Keratinocyte (primary cell): ENCODE measurements at places on chromosomes 4 and X.

DNA sequence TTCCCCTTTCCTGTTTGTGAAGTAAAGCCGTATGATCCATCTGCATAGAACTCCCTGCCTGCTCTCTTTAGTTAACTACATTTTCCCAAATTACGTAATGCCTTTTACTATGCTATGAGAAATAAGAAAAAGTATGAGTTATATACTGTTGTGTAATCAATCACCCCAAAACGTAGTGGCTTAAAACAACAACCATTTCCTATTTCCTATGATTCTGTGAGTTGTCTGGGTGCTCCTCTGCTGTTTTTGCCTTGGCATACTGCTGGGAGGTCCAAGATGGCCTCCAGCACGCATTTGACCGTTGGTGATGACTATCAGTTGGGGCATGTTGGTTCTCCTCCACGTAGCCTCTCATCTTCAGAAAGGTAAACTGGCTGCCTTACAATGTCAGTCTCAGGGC, 39.8 kb downstream of the BBS12 start:
- DNase-seq = no peak

- DNase-seq = no peak
Measured at GRCh38 chrX:119150163-119151050, 22.8 kb upstream of the KIAA1210 start.

DNA sequence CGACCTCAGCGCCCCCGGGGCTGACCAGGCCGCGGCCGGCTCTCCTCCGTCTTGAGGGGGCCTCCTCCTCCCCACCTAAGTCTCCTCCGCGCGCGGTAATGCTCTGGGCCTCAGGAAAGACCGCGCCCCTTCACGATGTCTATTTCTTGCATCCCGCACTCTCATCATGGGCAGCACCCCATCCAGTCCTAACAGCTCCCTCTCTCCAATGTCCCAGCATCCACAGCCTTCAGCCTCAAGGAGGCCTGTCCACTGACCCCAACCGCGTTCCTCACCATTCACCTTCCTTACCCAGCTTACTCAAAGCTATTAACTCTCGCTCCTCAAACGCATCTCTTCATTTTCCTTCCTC, 77.5 kb downstream of the MAGED4 start:
- DNase-seq = no peak

- peak; percentile 38 for DNase-seq
Measured at GRCh38 chr4:37762294-37762990, 64.0 kb upstream of the PGM2 start.

GRCh38 chrX:47815901-47816845, 20.5 kb upstream of the ZNF81 start:
- no peak for DNase-seq

- DNase-seq = no peak
Measured at GRCh38 chr4:3445829-3446545, 4.2 kb downstream of the HGFAC start.

DNA sequence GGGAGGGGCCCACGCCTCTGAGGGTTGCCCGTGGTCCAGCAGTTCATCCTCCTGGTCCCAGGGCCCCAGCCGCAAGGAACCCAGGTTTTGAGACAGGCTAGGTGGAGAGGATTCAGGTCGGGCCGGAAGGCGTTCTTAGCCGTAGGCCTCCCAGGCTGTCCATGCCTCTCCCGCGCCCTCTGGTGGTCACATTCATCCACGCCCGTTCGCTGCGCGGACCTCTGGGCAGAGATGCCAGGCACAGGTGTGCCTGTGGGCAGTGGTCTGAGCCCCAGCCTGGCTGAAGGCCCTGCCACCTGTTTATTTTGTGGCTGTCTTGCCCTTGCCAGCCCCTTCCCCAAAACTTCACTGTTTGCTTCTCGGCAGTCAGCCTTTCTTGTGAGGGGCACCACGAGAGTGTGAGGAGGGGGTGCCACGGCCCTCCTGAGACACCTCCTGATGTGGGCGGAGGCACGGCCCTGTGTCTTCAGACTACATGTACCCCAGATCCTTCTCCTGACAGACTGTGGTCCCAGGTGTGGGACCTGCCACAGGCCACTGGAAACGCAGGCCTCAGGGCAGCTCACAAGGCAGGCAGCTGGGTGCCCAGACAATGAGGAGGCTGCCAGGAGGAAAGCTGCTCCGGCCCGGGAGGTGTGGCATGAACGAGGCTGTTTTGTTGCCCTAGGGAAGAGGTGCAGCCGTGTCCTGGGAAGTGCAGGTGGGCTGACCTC, 5.0 kb downstream of the UVSSA start:
- no peak for DNase-seq

GRCh38 chrX:134670134-134670924, 12.1 kb upstream of the PLAC1 start:
- DNase-seq = no peak

DNA sequence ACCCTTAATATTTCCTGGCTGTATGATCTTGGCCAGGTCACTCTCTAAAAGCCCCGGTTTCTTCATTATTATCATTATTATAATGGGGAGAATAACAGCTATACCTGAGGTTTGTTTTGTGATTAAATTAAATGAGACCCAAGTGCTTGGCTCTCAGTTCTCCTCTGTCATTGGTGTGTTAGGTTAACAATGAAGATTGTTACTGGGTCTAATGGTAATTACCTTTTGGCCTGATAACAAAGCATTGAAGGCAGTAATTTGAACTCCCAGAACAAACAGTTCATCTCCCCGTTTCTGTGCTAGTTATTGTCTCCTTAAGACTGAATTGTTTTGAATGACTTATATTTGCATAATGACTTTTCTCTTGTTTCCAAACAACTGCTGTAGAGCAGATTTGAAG, 6.8 kb upstream of the ANAPC4 start:
- DNase-seq = no peak
